ENCODE measurements at places on chromosomes 4 and X. TPM values are rescaled to one million over a fixed set of nuclear protein-coding genes. Genes with fewer than 3 reads are reported as not detected.

- DNase-seq, result no peak
These were observed 21.4 kb downstream of the LIAS start for GRCh38 chr4:39480251-39480650.

- no peak for DNase-seq
These were observed 59.3 kb downstream of the NLGN4X start for GRCh38 chrX:6169407-6169806.

DNA sequence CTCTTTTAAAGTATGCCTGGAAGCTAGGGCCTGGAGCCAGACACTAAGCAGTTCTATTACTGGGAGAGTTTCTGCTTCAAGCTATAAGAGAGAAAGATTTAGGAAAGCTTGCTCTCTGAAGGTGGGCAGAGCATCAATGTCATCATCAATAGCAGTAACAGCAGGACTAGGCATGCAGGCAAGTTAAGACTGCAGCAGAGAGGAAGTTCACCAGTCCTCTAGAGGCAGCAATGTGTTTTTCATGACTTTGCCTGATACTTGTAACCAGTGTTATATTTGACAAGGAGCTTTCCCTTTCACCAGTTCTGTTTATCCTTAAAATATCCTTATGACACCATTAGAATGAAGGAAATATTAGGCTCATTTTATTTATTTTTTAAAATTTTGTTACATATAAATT lies 237.9 kb downstream of the KCTD8 start:
- no peak for DNase-seq

DNA sequence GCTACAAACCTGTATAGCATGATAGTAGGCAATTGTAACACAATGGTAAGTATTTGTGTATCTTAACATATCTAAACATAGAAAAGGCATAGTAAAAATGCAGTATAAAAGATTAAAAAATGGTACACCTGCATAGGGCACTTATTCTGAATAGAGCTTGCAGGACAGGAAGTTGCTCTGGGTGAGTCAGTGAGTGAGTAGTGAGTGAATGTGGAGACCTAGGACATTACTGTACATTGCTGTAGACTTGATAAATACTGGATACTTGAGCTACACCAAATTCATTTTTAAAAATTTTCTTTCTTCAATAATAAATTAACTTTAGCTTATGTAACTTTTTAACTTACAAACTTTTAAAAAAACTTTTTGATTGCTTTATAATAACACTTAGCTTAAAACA lies 68.2 kb upstream of the MAML3 start:
- DNase-seq, result no peak

- DNase-seq, result no peak
These were observed 92.2 kb downstream of the PALLD start for GRCh38 chr4:168588916-168589531.

- DNase-seq, result no peak
These were observed 384.0 kb downstream of the TMA16 start for GRCh38 chr4:163878336-163879121.

- DNase-seq, result no peak
These were observed 31.0 kb downstream of the NSG1 start for GRCh38 chr4:4417886-4418285.

The PDZD4 gene
- total RNA-seq, result not detected

All from B cell (primary cell).